COR-L47 (cell line): ENCODE measurements at places on chromosomes 5 and 9.

DNA sequence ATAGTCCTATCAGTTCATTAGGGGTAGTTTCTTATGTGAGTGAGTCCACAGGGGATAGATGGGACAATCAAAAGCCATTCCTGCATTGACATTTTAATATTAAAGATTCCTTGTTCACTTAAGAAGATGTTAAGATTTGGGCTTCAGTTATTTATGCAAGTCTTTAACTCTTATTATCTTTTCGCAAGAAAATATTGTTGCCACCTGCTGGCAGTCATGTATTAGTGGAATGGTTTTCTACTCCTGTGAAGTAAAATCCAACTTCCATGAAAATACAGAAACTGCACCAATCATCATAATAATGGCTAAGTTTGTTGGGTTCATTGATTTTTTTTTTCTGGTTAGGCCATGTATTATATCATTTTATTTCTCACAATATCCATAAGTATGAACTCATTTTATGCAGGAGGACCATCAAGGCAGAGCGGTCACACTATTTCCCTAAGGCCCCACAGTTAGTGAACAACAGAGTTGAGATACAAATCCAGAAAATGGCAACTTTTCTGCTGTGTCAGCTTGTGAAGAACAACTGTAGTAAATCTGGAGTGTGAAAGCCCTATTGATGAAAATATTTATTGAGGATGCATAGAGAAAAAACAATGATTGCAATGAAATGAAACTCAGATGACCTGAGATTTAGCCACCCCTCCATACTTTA, 88.5 kb upstream of the TXNDC8 start:
- DNase-seq: no peak

DNA sequence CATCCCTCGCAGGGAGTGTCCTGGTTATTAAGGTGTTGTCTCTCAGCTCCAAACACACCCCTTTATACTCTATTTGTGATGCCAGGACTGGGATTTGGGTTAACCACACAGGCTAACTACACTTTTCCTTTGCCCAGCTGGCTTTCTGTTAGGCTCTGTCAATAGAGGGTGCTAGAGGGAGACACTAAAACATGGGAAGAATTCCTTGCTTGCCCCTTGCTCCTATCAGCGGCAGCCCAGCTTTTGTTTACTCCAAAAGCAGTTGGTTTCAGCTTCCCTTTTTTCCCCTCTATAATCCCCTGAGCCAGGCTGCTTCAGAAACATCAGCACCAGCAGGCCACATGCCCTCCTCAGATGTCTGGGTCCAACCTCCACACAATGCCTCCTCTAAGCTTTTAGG, 297.1 kb downstream of the KCTD16 start:
- DNase-seq: peak; percentile 79

DNA sequence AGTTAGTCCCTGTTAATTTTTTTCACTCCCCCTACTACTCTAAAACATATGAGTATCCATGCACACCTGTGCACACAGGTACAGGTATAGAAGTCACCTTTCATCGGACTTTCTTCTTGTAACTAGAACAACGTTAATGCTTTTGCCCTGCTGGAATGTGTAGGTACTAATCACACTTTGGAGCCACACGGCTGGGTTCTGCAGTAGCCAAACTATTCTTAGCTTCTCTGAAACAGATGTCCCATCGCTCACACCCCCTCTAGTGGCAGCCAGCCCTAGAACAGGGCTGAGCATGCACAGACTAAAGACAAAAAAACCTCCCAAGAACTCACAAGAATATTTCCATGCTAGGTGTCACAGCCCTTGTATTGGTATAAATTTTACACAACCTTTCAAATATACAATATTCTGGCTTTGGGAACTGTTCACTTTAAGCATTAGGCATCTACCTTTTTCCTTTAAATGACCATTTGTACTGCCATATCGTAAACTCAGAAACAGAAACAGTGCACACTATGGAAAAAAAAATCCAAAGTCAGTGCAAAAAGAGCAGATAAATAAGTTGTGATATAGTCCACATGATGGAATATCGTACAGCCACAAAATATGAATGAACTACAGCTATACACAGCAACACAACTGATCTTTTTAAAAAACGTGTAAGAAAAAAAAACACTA, 64.0 kb downstream of the RETREG1 start:
- peak; percentile 60 for DNase-seq

DNA sequence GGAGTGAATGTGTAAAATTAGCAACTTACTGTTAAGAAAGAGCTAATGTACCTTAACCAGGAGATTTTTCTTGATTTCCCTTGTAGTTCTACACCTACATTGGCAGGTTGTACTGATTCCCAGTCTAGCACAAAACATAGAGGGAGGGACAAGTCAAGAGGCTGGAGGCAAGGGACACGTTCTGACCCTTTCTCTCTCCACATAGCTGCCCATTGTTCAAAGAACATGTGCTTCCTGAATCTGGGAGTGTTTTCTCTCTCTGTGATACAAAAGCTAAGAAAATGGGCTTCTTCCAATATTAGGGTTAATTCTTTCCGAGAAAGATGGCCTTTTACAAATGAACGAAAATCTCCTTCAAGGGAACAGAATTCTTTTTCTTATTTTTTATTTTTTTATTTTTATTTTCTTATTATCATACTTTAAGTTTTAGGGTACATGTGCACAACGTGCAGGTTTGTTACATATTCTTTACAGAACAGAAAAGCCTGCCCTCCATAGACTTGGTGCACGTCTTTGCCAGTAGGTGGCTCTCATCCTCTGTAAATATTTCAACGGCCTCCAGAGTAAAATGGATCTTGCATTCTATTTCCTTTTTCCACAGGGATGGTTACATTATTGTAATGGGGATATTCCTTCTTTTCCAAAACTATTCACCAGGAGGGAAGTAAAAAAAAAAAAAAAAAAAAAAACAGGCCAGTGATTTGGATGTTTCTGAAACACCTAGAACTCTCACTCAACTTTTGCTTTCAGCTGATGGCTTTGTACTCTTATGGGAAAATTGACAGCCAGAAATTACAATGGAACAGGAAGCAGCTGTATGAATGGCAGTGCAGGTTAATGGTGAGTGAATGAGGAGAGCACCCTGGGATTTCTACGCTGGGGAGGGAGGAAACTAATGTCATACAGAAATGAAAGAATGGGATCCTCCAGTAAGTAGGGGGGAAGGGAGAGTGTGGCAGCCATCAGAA, 13.1 kb upstream of the IFNA5 start:
- peak; percentile 23 for DNase-seq

DNA sequence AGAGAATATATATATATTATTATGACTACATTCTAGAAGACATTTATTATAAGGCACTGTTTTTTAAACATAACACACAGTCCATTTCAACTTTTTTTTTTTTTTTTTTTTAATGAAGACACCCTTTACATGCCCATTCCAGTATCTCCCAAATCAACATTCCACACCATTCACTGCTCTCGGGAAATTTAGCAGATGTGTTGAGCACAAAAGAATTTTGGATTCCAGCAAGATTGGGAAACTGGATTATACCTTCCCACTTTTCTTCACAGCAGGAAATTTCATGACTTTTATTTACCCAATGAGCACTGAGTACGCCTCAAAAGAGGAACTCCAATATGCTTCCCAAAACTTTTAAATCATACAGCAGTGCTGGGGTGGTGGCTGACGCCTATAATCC, 333.6 kb upstream of the DAB2 start:
- DNase-seq: no peak

- no peak for DNase-seq
Measured at GRCh38 chr5:143541943-143542797, 138.7 kb upstream of the NR3C1 start.

- DNase-seq: peak; percentile 6
Measured at GRCh38 chr9:33638391-33638915, 114.4 kb downstream of the ANKRD18B start.

GRCh38 chr5:95725071-95725820, 5.9 kb upstream of the RHOBTB3 start:
- no peak for DNase-seq

DNA sequence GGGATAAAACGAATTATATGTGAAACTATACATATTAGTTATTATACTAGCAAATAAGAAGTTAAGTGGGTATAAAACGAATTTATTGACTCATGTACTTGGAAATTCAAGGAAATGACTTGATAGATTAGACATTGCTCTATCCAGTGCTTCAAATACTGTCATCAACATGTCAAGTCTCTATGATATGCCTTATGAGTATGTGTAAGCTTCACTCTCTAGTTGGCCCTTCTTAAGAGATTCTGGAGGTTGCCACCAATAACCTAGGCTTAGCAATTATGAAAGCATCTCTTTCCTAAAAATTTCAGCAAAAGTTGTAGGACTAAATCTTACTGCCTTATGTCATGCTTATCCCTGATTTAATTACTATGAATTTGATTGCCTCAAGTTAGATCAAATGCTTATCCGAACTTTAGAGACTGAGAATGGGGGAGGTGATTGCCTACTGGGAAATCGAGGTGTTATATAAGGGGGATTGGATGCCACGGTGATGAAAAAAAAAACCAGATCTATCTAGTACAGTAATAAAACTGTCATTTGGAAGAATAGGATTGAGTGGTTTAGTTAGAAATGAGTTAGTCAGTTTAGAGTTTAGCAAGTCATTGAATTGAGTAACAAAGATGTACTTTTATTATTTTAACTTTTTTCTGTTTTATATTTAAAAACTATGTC, 46.9 kb downstream of the CSNK1G3 start:
- no peak for DNase-seq

- DNase-seq: no peak
Measured at GRCh38 chr5:166639151-166639550, 1652.3 kb upstream of the WWC1 start.

- DNase-seq: no peak
Measured at GRCh38 chr9:100884518-100884917, 144.0 kb upstream of the PLPPR1 start.

DNA sequence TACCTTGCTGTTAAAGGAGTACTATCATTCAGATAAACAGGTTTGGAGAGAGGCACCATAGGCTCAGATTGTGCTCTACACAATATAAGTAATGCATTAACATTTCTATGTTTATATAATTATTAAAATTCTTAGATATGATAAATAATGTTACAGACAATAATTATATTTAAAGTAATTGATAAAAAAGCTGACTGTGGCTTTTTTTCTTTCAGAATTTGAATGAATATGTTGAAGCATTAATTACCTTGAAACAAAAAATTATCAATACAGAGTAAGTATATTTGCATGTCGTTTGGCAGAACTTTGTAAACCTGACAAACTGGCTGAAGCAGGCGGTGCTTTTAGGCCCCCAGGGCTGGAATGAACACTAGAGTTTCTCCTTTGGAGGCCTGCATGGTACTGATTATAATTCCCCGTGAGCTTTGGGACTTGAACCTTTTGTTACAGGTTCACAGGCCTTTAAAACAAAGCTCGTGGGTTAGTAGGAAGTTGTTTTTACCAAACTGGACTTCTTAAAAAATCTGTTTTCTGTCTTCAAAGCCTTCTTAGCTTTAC, 13.8 kb downstream of the ICE1 start:
- no peak for DNase-seq

DNA sequence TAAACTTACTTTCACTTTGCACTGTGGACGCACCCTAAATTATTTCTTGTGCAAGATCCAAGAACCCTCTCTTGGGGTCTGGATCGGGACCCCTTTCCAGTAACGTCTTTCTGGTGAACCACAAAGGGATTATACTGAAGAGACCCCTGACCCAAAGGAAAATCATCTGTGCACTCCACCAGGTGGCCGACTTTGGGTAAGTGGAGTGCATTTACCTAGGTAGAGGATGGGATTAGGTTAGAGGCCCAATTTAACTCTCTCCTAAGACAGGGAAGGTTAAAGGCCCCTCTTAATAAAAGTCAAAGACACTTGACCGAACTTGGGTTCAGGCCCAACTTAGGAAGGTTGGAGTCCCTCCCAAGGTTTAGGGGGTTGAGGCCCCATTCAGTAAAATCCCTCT, 8.2 kb upstream of the PAIP1 start:
- no peak for DNase-seq

- DNase-seq: no peak
Measured at GRCh38 chr5:8606231-8606630, 737.3 kb downstream of the MTRR start.
